CMK (cell line): ENCODE measurements at places on chromosomes 5 and 9.
A peak's percentile ranks its signal among the peaks of the same experiment; 100 is the strongest.

DNA sequence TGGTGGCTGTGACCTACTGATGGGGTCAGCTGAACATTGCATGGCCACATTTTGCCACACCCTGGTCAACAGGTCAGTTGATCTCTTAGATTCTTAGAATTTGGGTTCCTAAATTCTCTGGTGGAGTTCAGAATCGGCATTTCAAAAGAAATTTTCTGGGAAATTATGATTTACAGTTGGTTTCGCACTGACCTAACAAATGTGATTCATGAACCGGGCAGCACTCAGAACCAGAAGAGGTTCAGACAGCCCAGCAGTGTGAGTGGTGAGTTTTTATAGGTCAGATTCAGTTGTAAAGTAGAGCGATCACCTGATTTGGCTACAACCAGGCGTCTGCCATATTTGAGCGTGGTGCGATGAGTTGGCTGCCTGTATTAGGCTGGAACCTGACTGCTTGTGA lies 163.7 kb upstream of the GAS1 start:
- no peak for DNase-seq

- no peak for DNase-seq
Observed at GRCh38 chr5:96952974-96953730, 17.3 kb downstream of the LNPEP start.

DNA sequence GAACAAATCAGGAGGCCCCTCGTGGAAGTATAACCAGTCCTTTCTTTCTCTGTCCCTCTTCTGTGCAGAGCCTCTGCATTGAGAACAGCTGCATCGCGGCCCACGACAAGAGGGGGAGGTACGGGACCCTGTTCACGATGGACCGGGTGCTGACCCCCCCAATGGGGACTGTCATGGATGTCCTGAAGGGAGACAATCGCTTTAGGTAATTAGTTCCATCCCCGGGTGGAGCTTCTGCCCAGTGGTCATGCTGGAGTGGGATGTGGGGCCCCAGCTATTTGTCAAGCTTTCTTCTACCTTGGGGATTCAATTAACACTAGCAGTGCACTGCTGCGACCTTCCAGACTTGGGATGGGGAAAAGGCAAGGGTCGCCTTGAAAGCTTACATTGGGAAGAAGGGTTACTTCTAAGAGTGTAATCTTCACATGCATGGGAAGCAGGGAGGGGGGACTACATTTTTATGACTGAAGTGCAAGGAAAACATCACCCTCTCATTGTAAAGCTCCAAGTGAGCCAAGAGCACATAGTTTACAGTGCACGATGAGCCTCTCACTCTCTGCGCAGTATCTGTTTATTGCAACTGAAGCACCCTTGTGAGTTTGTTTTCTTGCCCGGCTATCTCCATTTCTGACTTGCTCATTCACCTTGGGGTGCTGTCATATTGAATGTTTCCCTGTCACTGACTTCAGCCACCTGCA lies 27.0 kb downstream of the TGFBI start:
- DNase-seq: no peak

- no peak for DNase-seq
Observed at GRCh38 chr5:130759061-130759460, 406.0 kb downstream of the HINT1 start.

DNA sequence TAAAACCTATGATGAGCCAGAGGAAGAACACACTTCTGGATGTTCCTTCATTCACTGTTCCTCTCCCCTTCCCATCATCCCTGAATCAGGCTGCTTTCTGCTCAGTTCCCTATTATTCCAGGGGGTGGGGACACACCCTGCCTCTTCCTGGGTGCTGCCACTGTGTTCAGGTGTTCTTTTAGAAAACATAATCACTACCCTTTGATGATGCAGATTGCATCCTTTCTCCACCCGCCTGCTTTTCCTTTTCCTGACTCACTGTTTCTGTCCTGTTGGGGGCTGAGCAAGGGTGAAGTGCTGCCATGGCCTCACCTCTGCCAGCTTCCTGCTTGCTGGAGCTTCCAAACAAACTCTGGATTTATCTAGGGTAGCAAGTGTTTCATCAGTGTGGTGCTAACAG lies 331.9 kb upstream of the GRIA1 start:
- no peak for DNase-seq

- DNase-seq: no peak
Observed at GRCh38 chr9:73880101-73880500, 617.0 kb upstream of the RORB start.

DNA sequence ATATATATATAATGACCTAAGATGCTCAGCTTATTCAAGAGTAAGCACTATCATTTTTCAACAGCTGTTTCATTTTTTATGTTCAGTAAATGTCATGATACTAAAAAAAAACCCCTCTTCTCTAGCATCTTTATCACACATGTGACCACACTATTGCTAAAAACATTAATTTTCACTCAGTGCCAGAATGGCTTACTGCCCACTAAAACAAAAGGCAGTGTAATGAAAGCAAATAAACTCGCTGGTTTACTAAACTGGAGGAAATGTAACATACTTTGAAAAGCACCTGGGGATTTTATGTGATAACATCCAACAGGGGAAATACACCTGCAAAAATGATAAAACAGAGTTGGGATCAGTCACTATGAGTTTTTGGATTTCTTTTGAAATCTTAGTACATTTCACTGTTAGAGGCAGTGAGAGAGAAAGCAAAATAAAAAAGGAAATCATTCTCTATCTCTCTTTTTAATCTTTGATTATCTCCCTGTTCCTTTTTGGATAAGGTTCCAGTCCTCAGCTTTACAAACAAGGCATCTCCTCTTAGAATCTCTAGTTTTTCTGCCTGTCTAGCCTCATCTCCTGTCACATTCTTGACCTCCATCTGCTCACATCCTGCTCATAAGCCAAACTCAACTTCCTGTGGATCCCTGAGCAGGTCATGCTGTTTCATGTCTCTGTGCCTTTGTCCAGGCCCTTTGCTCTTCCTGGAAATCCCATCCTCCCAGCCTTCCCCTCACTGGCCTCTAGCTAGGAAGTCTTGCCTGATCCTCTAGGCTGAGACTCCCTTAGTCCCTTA lies 338.0 kb downstream of the MAN2A1 start:
- no peak for DNase-seq

- no peak for DNase-seq
Observed at GRCh38 chr9:107683566-107683965, 194.0 kb upstream of the KLF4 start.

DNA sequence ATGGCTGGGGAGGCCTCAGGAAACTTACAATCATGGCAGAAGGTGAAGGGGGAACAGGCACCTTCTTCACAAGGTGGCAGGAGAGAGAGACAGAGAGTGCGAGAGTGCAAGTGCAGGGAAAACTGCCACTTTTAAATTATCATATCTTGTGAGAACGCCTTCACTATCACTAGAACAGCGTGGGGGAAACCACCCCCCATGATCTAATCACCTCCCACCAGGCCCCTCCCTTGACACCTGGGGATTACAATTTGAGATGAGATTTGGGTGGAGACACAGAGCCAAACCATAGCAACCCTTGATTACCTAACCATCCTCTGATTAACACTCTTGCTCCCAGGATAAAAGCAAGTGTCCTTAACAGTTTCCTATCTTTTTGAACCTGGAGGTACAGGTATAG lies 21.1 kb downstream of the ADAMTS19 start:
- no peak for DNase-seq

GRCh38 chr5:3030511-3031165 lies 279.2 kb upstream of the IRX2 start:
- DNase-seq: no peak

- DNase-seq: no peak
Observed at GRCh38 chr5:669111-669841, 23.9 kb downstream of the TPPP start.

GRCh38 chr5:67038817-67039603 lies 157.6 kb downstream of the CD180 start:
- no peak for DNase-seq

DNA sequence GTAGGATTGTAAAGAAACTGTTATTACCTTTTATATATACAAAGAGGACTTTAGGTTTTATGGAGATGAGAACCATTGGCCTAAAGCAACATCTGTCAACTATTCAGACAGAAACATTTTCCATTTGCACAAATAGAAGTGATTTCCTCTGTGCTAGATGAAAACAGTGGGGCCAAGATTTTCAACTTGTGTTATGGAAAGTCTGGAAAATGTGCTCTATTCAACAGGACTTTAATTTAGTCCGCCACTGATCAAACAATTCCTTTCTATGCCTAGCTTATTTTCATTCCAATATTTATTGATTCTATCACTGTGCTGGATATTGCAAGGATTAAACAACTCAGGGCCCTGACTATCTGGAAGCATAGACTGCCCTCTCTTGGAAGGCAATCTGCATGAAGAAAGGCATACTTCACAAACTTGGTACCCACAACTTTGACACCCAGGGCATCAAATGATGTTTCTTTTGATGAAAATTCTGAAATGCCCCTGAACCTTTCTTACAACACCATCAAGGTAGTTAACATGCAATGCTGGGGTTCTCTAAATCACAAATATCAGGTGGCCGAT lies 126.6 kb upstream of the HMHB1 start:
- DNase-seq: no peak

DNA sequence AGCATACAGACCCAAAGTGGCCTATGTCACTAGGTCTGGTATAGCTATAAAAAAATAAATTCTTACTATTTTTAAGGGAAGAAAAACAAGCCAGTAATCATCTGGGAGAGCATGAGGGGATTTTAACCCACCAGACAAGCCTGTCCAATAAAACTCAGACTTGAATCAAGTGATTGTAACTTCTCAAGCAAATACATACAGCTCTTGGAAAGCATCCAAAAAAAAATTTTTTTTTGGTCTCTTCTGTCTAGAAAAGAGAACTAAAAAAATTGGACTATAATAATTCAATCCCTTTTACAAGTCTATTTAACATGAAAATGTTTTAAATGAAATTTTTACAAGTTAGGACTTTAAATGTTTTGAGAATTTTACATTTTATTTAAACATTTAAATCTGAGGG lies 61.7 kb downstream of the FBXL17 start:
- no peak for DNase-seq

GRCh38 chr9:85742597-85742936 lies 813 bp upstream of the AGTPBP1 start:
- DNase-seq: no peak

DNA sequence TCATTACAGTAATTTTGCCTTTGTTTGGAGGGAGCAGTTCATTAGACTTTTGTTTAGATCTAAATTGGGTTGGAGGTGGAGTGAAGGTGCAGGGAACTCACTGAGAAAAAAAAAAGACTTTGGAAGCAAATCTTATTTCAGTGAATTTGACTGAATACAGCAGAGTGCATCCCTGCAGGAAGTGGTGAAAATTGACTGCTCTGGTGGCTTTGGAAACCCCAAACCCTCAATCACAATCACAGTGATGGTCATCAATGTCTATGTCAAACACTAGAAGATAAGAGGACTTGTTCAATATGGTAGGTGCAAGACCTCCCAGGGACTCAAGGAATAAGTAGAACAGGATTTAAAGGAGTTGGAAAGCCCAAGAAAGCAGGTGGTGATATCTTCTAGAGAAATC lies 76.0 kb upstream of the RASA1 start:
- DNase-seq: no peak

GRCh38 chr5:35430381-35431162 lies 187.1 kb upstream of the SPEF2 start:
- DNase-seq: no peak

- no peak for DNase-seq
Observed at GRCh38 chr5:163221581-163221980, 215.8 kb upstream of the CCNG1 start.

DNA sequence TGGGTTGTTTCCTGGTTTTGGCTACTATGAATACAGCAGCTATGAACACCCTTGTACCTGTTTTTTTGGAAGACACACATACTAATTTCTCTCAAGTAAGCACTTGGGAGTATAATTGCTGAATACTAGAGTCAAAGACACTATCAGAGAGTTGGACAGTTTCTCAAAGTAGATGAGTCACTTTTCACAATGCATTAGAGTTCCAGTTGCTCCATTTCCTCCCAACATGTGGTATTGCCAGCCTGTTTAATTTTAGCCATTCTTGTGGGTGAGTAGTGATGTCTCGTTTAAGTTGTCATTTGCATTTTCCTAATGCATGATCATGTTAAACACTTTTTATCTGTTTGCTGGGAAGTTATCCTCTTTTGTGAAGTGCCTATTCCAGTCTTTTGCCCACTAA lies 81.6 kb upstream of the GDNF start:
- DNase-seq: no peak

- DNase-seq: no peak
Observed at GRCh38 chr5:31702712-31703111, 63.8 kb downstream of the PDZD2 start.

DNA sequence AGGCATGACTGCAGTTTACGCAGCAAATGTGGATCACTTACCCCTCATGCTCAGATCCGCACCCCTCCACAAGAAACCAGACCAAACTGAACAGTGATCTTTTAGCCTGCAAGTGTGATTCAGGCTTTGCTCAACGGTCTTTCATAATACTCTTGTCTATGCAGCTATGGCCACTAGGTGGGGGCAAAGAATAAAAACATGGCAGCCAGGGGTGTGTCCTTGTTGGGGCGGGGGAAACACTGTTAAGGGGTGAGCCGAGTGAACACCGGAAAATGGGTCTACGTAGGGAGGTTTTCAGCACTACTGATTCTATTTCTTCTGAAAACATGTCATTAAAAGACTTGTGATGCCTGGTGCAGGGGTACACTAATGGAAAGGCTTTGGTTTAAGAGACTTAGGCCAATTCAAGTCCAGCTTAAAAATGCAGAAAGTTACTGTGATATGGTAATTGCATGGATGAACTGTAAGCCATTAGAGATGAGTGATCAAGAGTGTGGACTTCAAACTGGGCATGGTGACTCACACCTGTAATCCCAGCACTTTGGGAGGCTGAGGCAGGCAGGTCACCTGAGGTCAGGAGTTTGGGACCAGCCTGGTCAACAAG lies 49.9 kb upstream of the GPR151 start:
- peak; percentile 4 for DNase-seq

DNA sequence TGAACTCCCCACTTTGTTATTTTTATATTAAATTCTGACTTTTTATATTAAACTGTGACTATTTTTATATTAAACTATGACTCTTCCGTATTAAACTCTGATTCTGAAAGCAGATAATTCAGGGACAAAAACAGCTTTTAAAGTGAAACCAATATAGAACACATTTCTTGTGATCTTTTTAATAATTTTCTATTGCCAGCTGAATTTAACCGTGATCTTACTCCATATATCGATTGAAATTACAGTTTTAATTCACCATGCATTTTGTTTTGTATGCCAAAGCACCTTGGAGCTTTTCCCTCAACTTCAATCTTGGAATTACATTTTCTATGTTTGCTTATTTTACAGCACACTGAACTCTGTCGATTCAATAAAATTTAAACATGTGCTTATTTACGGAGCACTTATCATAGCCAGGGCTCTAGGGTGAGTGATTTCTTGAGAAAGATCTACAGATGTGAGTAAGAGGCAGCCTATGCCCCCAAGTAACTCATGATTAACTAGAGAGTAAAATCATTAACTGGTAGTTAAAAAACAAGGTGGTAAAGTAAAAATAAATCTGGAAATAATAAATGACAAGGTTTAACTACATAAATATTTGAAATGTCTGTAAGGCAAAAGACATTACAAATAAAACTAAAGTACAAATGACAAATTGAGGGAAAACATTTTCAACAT lies 72.9 kb upstream of the ALDH1B1 start:
- DNase-seq: no peak

GRCh38 chr9:33168941-33169544 lies 1.9 kb upstream of the B4GALT1 start:
- DNase-seq: no peak

GRCh38 chr5:34055667-34056066 lies 12.7 kb upstream of the C1QTNF3 start:
- no peak for DNase-seq
